Dermis blood vessel endothelial cell (primary cell): ENCODE measurements at places on chromosomes 1 and 21. TPM values are rescaled to one million over a fixed set of nuclear protein-coding genes. Genes with fewer than 3 reads are reported as not detected.

DNA sequence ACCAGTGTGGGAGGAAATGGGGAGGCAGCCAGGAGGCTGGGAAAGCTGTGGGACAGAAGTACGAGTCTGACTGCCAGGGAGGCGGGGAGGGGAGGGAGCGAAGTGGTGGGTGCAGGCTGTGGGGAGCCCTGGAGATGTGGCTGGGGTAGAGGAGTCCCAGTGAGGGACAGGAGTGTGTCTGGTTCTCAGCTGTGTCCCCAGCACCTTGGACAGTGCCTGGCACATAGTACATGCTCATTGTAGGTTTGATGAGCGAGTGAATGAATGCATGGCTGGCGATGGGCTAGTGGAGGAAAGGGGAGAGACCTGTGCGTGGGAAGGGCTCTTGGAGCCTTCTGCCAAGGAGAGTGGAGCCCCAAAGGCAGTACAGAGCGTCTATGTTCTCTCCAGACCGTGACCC, 104.1 kb downstream of the SIK1 start:
- no peak for DNase-seq

- no peak for DNase-seq
These were observed at the start of gene NTMT2 for GRCh38 chr1:170145770-170146676. Gene NTMT2 (plus strand): TSS chr1:170145959. CDS start chr1:170146108, 149 bp downstream.

DNA sequence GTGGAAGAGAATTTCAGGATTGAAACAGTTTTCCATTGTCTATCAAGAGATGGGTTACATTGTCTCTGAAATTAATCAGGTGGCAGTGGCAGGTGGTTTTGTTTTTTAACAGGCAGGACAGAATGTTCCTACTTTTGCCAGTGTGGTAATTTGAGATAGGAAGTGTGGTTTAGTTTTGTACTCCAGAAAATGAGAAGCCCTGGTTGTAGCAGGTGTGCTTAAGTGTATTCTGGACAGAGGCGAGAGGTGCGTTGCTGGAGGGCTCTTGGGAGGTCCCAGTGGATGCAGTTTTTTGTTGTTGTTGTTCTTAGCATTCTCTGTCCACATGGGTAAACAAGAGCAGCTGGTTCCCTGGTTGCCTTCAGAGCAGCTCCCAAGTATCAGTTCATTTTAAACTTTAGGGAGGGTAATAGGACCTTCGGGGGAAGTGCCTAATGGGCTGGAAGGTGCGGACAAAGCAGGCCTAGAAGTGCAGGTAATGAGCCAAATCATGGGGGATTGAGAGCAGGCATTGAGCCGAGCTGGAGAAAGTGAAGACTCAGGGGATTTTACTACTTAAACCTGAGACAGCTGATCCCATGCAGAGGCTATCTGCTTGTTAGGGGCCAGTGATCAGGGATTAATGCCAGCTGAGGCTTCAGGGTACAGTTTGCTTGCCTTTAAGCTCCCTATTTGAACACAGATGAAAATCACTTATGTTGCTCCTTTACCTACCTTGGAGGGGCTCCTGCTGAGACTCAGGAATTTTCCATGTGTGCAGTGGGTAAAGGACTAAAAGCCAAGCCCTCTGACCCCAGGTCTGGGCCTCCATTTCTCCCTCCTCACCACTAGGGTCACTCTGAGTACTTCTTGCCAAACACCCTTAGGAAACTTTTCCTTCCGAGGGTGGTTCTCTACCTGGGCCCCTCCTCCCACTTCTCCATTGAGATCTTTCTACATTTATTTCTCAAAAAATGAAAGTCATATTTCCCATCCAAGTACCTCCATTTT, 6.1 kb downstream of the PFKFB2 start:
- DNase-seq = no peak

Gene CLCA4
- total RNA-seq = not detected in 2 replicates

GRCh38 chr1:115647919-115648650, 6.3 kb downstream of the VANGL1 start:
- DNase-seq = no peak

GRCh38 chr1:160437432-160438316, 37.3 kb downstream of the VANGL2 start:
- peak; percentile 20 for DNase-seq
